Activated CD4-positive, CD25-positive, alpha-beta regulatory T cell (primary cell): ENCODE measurements at places on chromosomes 7 and 10.

GRCh38 chr7:131753620-131754222 is 197.3 kb upstream of the PODXL start:
- DNase-seq = no peak

DNA sequence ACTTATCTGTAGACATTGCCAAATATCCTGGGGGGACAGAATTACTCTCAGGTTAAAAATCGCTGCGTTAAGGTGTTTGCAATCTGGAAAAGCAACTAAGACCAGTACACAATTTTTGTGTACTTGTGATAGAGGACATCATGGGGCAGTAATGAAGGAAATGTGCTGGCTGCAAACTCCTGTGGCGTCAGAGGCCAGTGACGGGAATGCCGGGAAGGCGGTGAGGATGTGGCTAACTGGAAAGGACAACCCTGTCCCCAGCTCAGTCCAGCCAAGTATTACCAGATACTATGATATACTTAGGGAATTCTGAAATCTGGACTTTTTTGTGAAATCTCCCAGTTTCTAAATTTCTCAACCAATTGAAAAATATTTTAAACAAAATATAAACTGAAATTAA is 103.1 kb upstream of the NANOS1 start:
- no peak for DNase-seq

- DNase-seq = peak; percentile 86
These were observed at the start of gene CYREN for GRCh38 chr7:135170274-135170997. CYREN (minus strand) TSS chr7:135170707; CDS start chr7:135168922, 1,785 bp downstream.

GRCh38 chr10:122827302-122827701 is 18.4 kb downstream of the CUZD1 start:
- no peak for DNase-seq

- DNase-seq = no peak
These were observed 66.2 kb downstream of the MKX start for GRCh38 chr10:27679369-27679912.

DNA sequence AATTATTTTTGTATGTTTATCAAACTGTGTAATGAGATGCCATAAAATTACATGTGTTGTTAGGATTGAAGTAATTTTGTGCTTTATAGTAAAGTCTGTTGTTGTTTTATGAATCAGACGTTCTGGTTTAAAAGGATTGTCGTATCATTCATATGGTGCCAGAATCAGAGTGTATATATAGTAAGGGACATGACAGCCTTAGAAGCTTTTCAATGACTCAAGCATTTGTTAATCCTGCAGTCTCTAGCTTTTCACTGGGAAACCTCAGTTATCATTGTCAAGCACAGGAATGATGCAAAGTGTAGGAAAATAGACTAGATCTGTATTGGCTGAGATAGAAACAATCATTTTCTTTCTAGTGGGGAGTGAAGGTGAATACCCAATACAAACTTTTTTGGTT is 57.5 kb downstream of the TRRAP start:
- no peak for DNase-seq

- no peak for DNase-seq
These were observed 14.4 kb downstream of the TAS2R41 start for GRCh38 chr7:143492043-143492471.

GRCh38 chr10:45515630-45516029 is 141.6 kb downstream of the ALOX5 start:
- DNase-seq = no peak

- peak; percentile 59 for DNase-seq
These were observed 163.6 kb downstream of the PIP4K2A start for GRCh38 chr10:22550732-22551131.

- no peak for DNase-seq
These were observed 1.3 kb downstream of the STK17A start for GRCh38 chr7:43584195-43584586.

- DNase-seq = peak; percentile 22
These were observed 386 bp downstream of the ABHD11 start for GRCh38 chr7:73738220-73738611.
